ENCODE measurements at places on chromosomes 2 and 18.

DNA sequence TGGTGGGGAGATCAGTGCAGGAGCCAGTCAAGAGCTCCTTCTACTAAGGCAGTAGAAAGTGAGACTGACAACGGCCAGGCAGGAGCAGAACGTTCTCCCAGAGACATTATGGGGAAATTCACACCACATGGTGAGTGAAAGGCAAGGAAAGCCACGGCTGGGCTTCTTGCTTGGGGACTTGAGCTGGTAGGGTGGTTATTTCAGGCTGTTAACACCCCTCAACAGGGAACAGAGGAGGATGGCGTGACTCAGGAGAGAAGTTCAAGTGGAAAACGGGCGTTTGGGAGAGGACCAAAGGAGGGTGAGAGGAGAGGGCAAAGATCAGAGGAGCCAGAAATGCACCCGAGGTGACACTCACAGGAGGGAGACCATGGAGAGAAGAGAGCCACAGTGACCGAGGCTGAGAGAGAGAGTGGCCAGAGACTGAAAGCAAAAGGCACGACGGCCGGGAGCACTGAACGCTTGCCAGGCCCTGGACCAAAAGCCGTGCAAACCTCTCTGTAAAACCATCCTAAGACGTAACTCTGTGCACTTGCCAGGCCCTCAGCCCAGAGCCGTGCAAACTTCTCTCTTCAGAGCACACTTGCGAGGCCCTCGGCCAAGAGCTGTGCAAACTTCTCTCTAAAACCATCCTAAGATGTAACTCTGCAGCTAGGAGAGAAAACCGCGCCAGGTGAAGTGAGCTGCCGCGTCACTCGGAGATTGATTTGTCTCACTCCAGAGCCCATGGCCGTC is 7.7 kb downstream of the TPO start:
- ATAC-seq, result peak; percentile 31

GRCh38 chr18:63192126-63192884 is 127.3 kb downstream of the BCL2 start:
- ATAC-seq, result peak; percentile 66

DNA sequence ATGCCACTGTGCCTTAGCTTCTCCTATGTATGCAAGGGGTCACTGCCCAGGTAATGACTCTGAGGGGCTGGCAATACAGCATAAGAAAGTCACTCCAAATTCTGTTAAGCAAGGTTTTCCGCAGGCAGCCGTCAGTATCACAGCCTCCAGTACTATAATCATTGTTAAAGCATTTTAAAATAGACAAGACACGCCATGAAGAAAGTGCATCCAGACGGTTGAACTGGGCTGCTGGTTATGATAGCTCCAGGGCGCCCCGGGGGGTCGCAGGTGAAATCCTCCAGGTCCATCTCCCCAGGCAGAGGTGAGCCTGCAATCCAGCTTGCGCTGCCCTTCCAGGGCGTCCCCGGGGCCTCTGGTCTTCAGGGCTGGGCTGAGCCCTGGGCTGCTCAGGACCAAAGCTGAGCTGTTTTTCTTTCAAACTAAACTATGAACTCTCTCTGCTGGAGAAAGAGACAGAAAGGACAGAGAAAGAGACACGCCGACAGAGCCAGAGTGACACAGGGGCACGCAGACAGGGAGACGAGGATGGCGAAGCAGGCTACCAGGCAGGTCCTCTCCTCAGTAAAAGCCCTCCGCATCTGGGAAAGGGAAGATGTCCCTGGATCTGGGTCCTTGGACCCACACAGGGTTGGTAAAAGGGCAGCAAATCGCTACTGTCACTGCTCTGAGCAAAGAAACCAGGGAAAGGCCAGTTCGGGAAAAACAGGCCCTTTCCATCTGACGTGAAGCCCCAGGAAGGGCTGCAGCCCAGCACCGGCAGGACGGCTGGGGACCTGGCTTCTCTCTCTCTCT is 2.1 kb upstream of the TWIST2 start:
- no peak for ATAC-seq

- ATAC-seq, result peak; percentile 73
Measured at GRCh38 chr2:179059026-179059700, 9.2 kb upstream of the CCDC141 start.

GRCh38 chr18:59026364-59026763 is 113.3 kb upstream of the SEC11C start:
- no peak for ATAC-seq

GRCh38 chr2:120275617-120276400 is 23.2 kb downstream of the RALB start:
- ATAC-seq, result no peak

GRCh38 chr2:239471011-239471792 is 70.4 kb upstream of the HDAC4 start:
- ATAC-seq, result no peak

- peak; percentile 93 for ATAC-seq
Measured at GRCh38 chr18:23479829-23480505, 23.3 kb upstream of the RMC1 start.

DNA sequence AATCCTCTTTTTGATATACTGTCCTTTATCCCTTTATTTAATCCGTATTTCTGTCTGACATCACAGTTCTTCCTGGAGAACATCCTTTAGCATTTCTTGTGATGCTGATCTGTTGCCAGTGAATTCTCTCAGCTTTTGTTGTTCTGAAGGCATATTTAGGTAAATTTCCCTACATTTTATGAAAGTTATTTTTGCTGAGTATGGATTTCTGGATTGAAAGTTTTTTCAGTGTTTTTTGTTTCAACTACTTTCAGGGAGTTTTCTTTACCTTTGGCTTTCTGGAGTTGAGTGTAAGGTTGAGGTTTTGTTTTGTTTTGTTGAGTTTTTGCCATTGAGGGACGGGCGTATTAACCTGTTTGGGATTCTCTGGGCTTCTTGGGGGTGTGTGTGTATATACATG is 22.5 kb downstream of the SNTG2 start:
- no peak for ATAC-seq

DNA sequence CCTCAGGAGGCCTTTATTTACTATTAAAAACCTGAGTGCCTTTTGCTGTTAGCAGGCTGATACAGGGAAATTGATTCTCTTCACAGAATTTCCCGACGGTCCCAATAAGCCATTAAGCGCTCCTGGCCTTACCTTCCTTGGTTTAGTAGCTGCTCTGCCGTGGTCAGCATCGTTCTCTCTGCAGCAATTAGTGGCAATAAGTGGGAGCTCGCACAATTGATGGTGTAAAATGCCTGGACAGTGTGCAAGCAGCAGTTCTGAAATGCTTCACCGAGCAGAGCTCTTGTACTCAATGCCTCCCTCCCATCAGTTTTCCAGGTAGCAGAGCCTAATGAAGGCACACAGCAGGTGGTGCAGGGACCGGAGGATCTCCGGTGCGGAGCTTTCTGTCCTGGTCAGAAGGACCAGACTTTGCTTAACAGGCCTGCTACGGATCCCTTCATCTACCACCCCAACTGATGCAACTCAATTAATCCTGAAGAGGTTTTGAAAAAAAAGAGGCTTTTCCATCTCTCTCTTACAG is 1.1 kb upstream of the LINC00305 start:
- ATAC-seq, result no peak

DNA sequence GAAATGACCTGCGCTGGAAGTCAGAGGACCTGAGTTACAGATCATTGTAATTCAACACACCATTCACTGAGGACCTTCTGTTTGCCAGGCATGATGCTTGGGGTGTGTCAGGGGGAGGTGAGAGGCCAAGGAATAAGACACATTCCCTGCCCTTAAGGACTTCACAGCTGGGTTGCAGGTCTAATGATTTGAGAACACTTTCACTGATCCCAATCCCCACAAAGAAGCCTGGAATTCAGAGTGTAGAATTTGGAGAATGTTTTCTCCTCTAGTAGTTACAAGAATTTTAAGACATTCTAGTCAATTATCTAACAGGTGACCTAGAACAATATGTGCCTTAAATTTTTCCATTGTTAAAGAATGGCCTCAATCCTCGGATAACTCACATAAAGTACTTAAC is 322.4 kb downstream of the TNS1 start:
- no peak for ATAC-seq

DNA sequence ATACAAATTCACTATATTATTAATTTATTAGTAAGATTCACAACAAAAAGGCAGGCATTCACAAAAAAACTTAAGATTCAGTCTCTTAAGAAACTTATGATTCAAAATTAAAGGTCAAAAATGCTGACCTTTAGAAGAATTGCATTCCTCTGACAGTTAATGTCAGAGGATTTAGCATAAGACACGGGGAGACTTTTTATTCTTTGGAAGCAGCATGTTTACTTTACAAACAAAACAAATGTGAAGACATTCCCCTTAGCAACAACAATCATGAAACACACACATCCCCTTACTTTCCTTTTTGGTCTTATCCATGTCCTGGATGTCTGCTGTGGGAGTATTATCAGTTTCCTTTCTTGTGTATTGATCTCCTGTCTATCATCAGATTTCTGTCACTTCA is 117.1 kb downstream of the RAD51AP2 start:
- no peak for ATAC-seq

DNA sequence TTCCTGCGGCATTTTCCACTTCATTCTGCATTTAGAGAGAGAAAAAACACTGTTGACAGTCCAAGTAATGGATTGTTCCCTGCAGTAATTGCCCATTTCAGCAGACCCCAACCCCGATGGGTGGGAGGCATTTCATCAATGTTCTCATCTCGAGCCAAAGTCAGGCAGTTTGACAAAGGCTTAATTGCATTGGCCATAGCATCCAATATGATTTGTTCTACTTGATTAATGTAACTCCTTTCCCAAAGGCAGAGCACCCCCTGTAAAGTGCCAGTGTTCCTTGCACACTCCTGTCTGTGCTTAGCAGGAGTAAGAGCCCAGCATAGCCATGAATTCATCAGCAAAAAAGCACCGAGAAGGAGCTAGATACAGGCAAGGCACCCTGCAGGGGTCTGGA is 174.4 kb downstream of the SEPTIN10 start:
- no peak for ATAC-seq

GRCh38 chr2:24920809-24921441 is 888 bp upstream of the ADCY3 start:
- ATAC-seq, result no peak

DNA sequence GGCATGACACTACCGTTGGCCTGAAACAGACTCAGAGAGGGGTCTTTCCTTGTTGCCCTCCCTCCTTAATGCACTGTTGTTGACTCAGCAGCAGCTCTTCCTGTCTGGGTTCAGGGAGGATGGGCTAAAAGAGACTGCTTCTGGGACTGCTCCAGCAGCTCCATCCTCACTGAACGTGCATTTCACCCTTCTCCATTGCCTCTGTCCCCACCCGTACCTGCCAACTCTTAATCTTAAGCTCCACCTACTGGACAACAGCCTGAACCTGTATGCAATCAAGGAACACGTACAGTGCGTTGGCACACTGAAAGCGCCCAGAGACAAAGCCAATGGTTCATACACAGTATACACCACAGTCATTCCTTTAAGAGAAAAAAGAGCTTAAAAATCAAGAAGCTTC is 230.8 kb upstream of the RAB6C start:
- ATAC-seq, result no peak

DNA sequence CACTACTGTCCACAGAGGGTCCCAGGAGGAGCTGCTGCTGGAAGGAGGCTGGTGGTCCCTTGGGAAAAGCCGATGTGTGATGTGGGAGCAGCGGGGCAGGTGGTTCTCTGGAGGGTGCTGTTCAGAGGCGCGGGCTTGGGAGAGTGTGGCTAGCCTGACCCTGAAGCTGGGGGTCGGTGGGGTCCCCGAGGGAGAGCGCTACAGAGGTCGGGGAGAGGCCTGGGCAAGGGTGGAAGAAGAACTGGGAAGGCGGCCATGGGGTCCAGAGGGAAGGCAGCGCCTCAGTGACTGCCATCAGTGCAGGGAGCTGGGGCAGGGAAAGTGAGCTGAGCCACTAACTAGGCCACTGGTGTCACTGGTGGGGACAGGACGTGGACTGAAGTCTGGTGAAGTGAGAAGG is 32.5 kb downstream of the FAM228A start:
- no peak for ATAC-seq

DNA sequence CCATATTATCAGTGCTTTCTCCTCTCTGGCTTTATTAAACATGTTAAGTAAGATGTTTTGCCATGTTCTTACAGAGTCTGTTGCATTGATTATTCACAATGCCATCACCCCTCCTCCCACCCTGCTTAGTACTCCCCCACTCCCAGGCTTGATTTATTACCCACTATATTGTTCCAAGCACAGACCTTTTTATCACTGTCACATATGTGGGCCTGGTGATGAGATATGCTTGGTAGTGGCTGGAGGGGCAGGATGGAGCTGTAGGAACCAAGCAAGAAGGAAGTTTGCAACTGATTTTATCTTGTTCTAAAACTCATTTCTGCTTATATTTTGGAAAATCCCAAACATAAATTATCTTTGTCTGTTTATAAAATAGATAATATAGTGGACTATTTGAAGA is 748.2 kb upstream of the CELF4 start:
- ATAC-seq, result no peak

DNA sequence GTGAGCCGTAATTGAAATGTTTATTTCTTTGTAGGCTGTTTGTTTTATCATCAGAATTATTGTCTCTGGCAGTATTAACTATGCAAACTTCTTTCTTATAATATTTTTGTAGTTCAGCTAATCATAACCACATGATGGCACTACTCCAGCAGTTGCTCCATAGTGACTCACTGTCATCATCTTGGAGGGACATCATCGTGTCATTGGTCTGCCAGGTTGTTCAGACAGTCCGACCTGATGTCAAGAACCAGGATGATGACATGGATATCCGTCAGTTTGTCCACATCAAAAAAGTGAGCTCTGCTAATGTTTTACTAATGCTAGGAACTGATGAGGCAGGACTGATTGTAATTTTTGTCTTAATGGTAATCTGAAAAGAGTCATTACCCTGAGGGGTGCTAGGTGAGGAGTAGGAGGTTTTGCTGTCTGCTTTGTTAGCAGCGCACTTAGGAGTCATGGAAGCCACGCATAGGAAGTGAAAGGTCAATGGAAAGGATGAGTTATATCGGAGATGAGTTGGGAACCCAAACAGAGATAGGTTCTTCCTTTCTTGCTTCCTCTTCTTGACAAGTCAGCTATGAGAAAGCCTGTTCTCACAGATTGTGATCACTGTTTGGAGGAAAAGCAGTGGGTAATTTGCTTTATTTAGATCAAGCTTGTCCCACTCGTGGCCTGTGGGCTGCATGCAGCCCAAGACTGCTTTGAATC is 49.2 kb downstream of the PIKFYVE start:
- peak; percentile 90 for ATAC-seq

DNA sequence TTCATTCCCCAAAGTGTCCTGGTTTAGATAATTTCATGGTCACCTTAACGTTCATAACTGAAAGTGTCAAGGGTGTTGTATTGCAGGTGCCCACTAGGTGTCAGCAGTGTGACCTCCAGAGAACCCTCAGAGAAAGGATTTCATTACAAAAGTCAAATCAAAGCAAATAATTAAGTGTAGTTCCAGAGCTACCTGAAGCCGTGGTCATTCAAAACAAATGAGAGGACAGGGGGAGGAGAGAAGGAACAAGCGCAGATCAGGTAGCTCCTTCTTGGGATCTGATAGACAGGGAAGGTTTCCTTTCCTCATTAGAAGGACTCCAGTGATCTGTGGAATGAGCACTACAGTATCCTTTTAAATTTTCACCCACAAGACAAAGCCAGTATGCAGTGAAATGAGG is at the start of gene SLC9A4:
Gene SLC9A4 (plus strand): TSS at position 207 of the 400 bp plus-strand sequence. CDS start 534 bp downstream, outside the sequence.
- no peak for ATAC-seq

GRCh38 chr2:31270822-31271231 is 36.9 kb downstream of the EHD3 start:
- no peak for ATAC-seq
